ENCODE measurements at places on chromosomes 4 and X.

DNA sequence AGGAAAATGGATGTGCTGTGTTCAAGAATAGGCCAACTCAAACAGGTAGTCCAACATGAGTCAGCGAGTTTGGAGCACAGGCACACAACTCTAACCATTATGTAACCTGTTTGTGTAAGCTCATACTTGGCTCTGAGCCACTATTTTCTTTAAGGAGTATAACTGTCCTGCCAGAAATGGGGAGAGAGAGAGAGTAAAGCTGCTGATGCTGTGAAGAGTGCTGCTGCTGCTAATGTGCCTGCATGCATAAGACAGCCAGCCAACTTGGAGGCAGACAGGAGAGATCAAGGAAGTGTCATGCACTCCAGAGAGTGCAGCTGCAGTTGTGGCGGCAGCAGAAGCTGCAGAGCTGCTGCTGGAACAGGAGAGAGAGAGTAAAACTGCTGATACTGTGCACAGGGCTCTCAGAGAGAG is 11.7 kb upstream of the STATH start:
- DNase-seq: no peak

DNA sequence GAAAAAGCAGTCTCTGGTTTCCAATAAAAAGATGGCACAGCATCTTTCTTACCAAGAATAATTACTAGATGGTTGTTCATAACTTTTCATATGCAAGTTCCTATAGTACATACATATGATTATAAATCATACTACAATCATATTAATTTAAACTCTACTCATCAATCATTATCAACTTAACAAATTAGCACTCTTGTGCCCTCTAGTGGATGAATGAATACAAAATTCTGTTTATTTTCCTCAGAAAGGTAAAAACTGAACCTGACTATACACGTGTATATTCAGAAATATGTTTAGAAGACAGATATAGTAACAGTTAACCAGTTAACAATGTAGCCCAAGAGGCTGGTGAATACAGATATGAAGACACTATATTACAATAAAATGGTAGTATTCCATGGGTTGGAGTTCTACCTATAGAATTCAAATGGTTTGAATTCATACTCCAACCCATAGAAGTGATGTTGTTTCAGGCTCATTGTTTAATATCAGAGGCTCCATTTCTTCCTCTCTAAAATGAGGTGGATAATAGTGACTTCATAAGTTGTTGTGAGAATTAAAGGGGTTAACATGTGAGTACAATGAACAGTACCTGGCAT is 100.0 kb downstream of the ADAMTS3 start:
- no peak for DNase-seq

DNA sequence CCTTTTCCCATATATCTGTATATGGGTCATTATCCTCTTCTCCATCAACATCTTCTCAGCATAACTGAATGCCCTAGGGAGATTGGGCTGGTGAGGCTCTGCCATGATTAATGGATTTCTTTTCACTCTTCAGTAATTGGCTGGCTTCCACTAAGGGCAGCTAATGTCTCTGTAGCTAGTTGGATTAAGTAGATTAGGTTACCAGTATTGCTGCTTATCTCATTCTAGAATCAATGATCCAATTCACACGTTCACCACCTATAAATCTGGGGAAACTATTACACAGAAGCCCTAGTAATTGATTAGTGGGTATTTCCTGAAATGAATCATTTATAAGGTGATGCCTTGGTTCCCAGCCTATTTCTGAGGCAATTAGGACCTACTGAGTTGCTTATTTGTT is 94.8 kb downstream of the KDR start:
- no peak for DNase-seq

DNA sequence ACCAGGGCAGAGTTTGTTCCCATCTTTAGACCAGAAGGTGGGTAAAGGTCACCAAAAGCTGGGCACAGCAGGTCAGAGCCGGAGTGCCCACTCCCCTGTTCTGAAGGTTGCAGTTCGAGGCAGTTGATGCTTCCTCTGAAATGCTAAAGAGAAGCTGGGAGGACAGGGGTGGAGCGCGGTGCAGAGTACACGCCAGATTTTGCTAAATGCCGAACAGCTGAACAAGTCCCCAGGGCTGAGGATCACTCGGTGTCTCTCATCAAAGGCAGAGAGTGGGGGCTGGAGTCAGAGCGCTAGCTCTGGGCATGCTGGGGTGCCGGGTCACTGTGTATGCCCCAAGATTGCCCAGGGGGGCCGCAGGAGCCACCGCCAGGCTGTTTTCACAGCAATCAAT is 197.0 kb downstream of the BCOR start:
- no peak for DNase-seq

DNA sequence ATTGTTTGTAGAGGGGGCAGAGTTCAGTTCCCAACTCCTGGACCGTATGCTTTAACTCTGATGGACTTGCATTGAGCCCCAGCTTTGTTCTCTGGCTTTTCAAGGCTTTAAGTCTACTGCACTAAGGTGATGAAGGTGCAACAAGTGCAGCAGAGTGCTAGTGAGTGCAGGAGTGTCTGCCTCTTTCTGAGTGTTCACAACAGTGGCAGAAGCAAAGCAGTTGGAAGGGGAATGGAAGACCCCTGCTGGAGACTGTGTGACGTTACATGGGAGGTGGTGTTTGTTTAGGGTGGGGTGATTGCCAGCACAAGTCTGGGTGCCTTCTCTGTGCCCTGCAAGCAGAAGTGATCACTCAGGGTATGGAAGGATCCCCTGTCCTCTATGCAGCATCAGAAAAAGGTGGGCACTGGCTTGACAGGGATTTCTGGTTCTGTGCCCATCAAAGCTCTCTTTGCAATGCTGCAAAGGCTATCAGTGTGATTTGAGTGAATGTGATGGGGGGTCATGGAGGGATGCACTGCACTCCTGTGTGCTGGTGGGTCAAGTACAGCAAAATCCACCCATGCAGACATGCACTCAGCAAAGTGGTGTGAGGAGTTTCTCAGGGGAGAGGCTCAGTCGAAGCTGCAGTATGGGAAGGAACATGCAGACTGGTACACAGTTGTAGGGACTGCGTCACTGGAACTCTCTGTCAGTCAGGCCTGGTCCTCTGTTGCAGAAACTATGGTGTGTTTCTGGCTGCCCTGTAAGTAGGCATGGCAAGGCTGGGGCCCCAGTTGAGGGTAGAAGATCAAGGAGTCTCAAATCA is 70.9 kb upstream of the UGT2B7 start:
- DNase-seq: no peak

DNA sequence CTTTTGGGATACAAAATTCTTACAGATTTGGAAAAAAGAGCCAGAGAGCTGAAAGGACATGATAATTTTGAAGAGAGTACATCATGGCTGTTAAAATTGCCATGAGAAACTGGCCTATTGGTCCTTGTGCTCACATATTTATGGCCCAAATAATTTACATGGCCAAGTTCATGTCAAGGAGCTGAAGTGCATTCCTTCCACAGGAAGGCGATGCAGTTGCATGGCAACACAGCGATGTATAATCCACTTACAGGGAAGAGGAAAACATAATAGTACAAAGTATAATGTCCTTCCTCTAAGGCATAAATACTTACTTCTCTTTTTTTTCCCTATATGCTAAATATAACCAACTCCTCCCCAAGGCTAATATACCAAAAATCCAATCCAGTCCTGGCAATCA is 914.5 kb upstream of the AGA start:
- DNase-seq: no peak

DNA sequence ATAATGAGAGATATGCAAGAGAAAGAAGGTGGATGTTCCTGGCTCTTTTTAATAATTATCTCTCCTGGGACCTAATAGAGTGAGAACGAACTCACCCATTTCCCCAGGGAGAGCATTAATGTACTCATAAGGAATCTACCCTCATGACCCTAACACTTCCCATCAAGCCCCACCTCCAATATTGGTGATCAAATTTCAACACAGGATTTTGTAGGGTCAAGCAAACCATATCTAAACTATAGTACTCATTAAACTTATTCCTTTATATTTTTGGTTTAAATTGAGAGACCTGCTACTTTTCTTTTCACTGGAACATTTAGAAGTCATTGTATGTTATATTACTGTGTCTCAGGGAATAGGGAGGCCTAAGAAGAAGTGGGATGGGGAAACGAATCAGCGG is 2.6 kb downstream of the UGT2A3 start:
- no peak for DNase-seq

DNA sequence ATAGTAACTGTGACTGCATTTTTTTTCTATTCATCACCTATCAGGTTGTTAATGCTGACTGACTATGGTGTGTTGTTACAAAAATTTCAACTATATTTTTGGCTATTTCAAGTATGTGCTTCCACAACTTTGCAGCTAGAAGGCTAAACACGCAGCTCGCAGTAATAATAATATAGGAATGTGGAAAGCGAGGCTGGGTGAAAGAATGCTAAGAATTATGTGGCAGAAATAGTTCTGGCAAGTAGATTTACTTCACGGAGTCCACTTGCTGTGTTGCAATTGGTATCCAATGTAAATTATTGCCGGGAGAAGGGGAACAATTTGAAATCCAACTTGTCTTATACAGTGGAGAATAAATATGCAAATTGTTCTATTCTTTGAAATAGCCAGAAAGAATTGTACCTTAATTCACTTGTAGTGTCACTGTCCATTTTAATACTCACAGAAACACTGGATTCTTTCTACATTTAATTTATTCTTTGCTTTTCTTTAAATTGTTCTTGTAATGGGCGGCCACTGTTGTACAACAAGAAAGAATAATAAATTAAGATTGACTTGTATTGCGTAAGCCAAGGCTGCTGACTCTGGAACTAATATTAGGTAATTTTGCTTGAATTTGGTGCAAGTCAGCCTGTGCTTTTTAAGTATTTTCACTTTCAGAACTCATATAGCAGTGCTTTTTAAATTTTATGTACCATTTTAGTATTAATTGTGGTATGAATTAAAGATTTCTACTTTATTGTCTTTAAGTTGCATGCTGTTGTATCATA is 154.9 kb downstream of the FRMPD4 start:
- peak; percentile 40 for DNase-seq

DNA sequence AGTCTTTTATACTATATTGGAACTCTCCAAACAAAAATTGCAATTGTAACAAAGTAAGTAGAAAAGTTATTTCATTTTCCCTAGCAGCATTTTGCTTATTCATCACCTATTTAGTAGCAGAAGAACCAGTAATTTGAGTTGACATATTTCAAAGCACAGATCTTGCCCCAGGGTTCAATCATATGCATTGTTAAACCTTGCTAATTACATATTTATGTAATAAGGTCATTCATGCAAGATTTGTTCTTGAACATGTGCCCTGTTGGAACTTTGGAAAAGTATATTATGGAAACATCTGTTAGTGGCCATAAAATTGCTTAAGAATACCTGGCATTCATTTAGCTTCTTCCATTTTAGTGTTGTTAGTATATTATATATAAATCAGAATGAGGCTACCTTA is 191.7 kb downstream of the TLL1 start:
- no peak for DNase-seq

DNA sequence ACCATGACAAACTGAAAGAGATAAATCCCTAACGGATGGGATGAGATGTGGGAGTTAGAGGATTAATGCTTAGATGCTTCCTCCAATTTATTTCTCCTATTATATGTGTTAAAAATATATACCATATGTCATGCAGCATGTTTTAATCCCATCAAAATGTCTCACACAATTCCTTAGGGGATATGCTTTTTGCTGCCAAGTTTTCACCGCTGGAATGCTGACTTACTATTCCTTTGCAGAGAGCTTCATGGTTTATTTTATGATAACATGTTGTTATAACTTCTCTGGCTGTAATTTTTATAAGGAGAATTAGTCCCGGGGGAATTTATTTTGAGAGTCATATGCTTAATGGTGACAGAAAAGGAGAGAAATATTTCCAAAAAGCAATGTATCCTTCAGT is 670.3 kb downstream of the IL1RAPL1 start:
- peak; percentile 2 for DNase-seq

GRCh38 chr4:33407496-33407895 is 2687.3 kb downstream of the PCDH7 start:
- DNase-seq: no peak

DNA sequence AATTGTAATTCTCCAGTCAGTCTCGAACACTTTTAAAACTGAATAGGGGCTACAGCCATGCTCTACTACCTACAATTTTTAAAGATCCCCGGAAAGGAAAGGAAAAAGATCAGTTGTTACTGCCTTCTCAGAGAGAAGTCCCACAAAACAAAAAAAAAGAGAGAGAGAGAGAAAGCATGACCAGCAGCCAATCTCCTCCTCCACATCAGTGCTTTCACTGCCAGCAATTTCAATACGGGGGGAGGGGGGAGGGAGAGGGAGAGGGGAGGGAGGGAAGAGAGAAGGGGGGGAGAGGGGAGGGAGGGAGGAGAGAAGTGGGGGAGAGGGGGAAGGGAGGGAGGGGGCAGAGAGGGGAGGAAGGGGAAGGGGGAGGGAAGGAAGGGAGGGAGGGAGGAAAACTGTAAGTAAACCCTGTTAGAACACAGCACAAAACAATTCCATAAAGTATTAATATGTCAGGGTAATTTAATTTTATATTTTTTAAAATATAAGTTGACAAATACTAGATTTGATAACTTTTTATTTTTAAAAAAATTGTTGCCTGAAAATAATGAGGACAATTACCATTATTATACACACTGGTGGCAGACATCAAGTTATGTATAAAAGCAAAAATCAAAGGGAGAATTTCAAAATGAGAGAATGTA is 108.0 kb downstream of the LRBA start:
- no peak for DNase-seq

DNA sequence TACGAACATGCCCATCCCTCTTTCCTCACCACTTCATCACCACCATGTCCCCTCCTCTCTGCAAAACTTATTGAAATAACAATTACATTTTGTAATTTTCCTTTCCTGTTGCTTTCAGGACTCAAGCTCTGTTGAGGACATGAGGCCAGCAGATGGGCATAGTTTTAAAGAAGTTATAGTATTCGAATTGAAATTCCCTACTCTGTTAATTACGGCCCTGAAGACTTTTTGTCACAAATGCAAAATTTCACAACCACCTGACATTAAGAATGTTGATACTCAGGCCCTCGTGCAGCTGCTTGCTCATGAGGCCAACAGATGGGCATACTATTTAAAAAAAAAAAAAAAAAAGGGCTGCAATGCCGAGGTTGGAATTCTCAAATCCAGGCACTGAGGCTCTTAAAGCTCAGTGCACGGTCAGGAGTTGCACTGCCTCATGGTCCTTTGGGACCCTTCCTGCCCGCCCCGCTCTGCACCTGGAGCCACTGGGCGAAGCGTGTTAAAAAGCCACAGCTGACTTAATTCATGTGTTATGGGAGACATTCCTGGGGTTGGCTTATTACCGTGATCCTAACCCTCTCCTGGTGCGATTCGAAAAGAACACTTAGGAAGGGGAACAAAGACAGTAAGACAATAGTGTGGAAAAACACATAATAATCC is 34.2 kb upstream of the FAT1 start:
- no peak for DNase-seq

GRCh38 chr4:113522433-113522832 is 239.1 kb downstream of the CAMK2D start:
- no peak for DNase-seq

DNA sequence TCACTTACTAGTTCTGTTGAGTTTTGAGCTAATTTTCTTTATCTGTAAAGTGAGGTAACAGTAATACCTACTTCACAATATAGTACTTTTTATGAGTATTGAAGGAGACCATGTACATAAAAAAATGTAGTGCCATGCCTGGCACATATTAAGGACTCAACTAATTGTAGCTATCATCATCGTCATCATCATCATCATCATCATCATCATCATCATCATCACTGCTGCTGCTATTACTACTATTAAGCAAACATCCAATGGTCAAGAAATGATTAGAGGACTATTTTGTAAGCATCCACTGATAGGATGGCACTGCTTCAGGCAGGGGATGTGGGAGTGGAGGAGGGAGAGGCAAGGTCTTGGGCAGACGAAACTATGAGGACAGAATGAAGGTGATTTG is 47.4 kb upstream of the GPR101 start:
- no peak for DNase-seq

GRCh38 chr4:46492394-46492793 is 102.5 kb upstream of the GABRA2 start:
- DNase-seq: no peak
